ENCODE measurements at places on chromosomes 13 and 19. TPM values are rescaled to one million over a fixed set of nuclear protein-coding genes. Genes with fewer than 3 reads are reported as not detected.
A peak's percentile ranks its signal among the peaks of the same experiment; 100 is the strongest.

- no peak for DNase-seq
Measured at GRCh38 chr19:3931041-3931440, 1.8 kb upstream of the NMRK2 start.

ADGRE2 gene
- 0.16 TPM for total RNA-seq

PLA2G4C gene
- 9.7 TPM for total RNA-seq

COL5A3 gene
- 1.2 TPM for total RNA-seq

IGFL3 gene
- not detected for total RNA-seq

LGALS14 gene
- total RNA-seq: not detected

SIGLEC9 gene
- total RNA-seq: 0.78 TPM

GRCh38 chr19:3343619-3344502 lies 22.5 kb upstream of the NFIC start:
- DNase-seq: peak; percentile 76

DNA sequence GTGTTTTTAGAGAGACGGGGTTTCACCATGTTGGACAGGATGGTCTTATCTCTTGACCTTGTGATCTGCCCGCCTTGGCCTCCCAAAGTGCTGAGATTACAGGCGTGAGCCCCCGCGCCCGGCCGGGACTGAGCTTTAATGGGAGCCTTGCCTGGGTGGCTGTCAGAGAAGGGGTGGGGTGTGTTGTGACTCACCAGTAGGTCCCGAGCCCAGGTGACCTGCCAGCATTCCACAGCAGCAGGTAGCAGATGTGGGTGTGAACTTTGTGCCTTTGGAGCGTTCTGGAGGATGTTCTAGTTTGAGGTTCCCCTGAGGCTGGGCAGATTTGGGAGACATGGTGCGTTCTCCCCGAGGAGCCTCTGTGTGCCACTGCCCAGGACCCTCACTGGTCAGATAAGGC lies 7.1 kb upstream of the EPN1 start:
- no peak for DNase-seq

- no peak for DNase-seq
Measured at GRCh38 chr13:112069061-112069844, 2.3 kb downstream of the SOX1 start.

DNA sequence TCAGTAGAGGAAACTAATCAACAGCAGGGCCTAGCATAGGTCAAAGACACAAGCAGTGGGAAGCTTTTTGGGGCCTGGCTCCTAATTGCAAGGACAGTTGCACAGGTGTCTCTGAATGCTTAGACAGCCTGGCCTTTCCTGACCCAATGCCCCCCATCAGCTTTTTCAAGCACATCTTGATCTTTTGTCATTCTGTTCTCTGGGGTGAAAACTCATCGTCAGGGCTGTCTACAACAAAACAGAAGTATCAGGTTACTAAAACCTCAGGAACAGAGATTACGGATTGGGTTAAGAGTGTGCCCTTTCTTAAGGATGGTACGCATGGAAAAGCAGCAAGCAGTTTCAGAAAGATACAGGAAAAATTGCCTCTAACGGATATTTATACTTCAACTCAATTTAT lies 8.3 kb upstream of the ZNF254 start:
- no peak for DNase-seq

DNA sequence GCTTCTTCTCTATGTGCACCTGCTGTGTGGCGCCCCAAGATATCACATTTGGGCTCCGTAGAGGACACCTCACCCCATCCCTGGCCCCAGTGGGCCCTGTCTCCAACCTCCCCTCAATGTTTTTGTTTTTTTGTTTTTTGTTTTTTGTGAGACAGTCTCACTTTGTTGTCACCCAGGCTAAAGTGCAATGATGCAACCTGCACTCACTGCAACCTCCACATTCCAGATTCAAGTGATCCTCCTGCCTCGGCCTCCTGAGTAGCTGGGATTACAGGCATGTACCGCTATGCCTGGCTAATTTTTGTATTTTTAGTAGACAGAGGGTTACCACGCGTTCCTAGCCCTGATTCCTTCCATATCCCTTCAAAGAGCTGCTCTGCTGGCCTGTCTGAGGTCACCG lies 26.9 kb upstream of the TUBGCP3 start:
- no peak for DNase-seq

PSPN gene
- total RNA-seq: 3.6 TPM

- peak; percentile 83 for DNase-seq
Measured at GRCh38 chr19:53192771-53193534, at the start of gene ZNF665. TSS of gene ZNF665 (minus strand) at chr19:53193358. CDS start at chr19:53182898, 10,460 bp downstream.

NLRP5 gene
- total RNA-seq: not detected

DNA sequence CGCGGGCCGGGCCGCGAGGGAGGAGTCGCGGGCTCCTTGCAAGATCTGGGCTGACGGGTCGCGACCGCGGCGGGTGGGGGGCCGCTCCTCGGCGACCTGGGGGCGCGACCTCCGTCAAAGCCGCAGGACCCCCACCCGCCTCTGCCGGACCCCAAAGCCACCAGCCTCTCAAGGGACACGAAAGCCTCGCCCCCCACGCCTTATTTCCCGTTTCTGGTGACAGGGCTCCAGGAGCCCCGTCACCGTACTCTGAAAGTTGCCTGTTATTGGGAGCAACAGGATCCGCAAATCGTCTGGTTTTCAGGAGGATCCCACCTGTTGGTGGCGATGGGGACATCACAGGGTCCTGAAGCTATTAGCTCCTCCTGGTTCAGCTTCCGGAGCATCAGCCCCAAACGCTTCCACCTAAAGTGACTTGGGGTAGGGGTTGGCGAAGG lies 530 bp downstream of the MAU2 start:
- no peak for DNase-seq

GPR18 gene
- total RNA-seq: not detected

All from occipital lobe (tissue), 3 donors.